SHP77 treated with DMSO at 0.1 percent for 48 hours (cell line): ENCODE measurements at places on chromosomes 7 and 10.

DNA sequence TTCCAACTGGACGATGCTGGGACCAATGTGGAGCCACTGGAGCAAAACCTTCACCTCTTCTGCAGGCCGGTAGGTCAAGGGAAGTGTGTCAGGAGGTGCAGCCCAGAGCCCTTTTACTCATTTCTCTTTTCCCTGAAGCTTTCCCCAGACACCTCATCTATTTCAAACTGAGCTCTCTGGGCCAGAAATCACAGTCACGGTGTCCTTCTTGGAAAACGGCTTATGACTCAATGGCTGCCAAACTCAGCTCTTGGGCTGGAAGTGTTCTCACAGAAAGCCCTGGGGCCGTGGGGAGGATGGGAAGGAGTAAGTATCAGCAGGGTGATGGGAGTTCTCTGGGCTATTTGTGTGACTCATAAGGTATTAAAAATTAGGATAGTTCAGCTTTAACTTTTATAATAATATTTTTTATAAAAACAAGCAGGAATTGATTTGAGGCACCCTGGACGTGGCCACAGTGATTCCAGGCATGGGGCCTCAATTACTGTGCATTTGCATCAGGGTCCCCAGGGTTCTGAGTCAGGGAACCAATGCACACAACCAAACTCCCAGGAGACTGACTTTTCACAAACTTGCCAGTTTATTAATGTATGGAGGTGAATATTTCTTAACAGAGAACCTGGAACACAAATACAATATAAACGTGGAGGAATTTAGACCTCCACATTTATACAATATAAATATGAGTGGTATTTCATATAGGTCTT lies 187.4 kb upstream of the TMEM72 start:
- DNase-seq = no peak

- DNase-seq = no peak
These were observed 1.2 kb downstream of the FLNC start for GRCh38 chr7:128831178-128831993.

- DNase-seq = no peak
These were observed 5.8 kb upstream of the ZNF22 start for GRCh38 chr10:44994752-44995530.

GRCh38 chr7:17769918-17770317 lies 170.4 kb downstream of the SNX13 start:
- peak; percentile 72 for DNase-seq

DNA sequence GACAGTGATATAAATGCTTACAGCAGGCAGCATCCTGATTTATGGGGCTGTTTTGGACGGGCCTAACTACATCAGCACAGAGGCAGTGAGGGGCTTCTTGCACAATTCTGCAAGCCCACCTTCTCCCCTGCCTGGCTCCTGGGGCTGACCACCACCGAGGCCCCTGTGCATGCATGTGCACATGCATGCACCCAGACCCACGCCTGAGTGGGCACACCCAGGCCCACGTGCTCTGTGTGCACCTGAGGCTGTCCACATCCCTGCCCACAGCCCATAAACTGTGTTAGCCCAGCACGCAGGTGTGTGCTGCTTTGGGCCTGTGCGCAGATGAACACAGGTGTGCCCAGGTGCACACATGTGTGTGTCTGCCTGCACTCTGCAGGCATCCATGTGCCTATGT lies 40.0 kb downstream of the ZMIZ1 start:
- DNase-seq = no peak

DNA sequence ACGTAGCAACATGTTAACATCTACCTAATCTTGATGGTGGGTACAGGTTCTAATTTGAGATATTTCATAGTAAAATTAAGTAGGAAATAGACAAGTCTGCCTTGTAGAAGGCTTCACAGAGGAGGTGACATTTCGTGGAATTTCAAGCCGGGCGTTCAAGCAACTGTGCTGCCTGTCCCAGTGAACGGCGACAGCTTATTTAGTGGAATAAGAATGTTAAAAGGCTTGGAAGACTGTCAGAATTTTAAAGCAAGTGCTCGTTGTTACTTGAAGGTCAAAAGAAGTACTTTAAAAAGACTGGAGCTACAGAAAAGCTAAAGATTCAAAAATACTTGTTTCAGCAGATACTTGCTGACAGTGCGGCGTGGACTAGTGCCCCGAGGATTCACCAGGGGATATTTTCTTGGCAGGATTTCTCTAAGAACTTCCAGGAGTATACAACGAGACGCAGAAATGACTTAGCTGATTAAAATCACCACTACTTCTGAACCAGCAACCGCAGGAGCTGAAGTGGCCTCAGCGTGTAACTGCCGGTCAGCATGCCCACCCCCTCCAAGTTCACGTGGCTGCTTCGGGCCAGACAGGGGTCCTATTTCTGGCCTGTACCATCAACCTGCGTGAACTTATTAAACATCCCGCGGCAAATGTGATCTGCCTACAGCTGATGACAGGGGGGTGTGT lies 46.5 kb downstream of the CTBP2 start:
- DNase-seq = no peak

GRCh38 chr7:149625340-149625946 lies 127.8 kb upstream of the ZNF746 start:
- peak; percentile 57 for DNase-seq

- no peak for DNase-seq
These were observed 39.5 kb upstream of the ANKRD1 start for GRCh38 chr10:90960355-90960814.

- no peak for DNase-seq
These were observed 90.6 kb downstream of the ARID5B start for GRCh38 chr10:61992059-61992460.

DNA sequence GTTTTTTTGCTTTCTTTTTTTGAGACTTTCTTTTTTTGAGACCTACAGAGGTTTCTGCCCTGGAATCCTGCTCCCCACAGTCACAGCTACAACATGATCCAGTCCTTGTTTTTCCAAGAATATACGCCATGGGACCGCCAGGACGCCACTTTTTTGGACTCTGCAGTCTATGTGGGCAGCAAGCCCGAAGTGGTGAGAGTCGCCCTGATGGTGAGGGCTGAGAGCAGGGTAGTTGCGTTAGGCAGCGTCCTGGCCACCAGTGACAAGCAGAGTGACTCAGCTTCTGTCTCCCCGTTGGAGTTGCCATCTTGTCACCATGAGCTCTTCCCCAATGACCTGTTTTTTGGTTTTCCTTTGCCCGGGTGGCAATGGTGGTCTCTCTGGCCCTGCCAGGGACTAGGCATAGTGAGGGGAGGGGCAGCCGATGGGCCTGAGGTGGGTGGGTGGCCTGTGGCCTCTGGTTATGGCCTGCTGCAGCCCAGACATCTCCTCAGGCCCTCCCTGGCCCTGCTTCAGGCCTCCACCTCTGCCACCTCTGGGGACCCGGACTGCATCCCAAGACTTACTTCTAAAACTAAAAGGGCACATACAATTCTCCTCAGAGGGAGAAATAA lies 88.0 kb upstream of the MALRD1 start:
- DNase-seq = no peak

- no peak for DNase-seq
These were observed 143.2 kb downstream of the RNLS start for GRCh38 chr10:88439932-88440331.

- DNase-seq = peak; percentile 76
These were observed 135.8 kb downstream of the CAMK1D start for GRCh38 chr10:12484941-12485805.

- no peak for DNase-seq
These were observed 12.0 kb upstream of the PURB start for GRCh38 chr7:44897309-44897708.

DNA sequence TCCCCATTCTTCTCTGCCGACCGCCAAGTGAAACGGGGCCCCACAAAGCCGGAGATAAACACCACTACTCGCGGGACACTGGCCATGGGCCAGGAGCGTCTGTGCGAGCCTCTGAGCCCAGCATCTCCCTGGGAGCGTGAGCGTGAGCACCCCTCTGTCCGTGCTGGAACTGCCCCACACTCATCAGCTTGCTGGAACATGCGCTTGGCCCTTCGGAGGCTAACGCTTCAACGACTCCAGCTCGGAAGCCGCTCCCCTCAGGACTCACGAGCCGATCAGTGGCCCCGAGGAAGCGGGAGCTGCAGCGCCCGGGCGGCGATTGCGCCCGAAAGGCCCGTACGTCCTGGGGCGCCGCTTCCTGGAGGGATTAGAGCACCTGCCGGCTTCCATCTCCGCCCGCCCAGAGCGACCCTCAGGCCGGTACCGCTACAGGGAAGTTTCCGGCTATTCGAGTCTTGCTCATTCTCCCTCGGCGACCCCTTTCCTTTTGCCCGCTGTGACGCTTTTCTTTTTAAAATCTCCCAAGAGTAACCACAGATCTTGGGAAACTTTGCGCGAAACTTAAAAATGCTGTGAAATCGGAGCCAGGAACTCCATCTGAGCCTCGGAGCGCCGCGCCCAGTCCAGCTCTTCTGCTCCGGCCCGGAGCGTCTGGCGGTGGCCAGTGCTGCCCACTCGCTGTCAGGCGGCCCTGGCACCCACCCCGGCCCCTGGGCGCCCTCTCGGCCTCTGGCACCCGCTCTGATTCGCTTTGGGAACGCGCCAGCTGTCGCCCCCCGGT lies 1.0 kb downstream of the TLL2 start:
- DNase-seq = no peak

GRCh38 chr7:107109955-107110354 lies 58.8 kb upstream of the HBP1 start:
- DNase-seq = no peak

- DNase-seq = no peak
These were observed 3.0 kb downstream of the NAMPT start for GRCh38 chr7:106281585-106282318.

GRCh38 chr7:98168181-98168903 lies 42.9 kb upstream of the BHLHA15 start:
- peak; percentile 45 for DNase-seq

- no peak for DNase-seq
These were observed 71.1 kb downstream of the GBF1 start for GRCh38 chr10:102316421-102316820.

DNA sequence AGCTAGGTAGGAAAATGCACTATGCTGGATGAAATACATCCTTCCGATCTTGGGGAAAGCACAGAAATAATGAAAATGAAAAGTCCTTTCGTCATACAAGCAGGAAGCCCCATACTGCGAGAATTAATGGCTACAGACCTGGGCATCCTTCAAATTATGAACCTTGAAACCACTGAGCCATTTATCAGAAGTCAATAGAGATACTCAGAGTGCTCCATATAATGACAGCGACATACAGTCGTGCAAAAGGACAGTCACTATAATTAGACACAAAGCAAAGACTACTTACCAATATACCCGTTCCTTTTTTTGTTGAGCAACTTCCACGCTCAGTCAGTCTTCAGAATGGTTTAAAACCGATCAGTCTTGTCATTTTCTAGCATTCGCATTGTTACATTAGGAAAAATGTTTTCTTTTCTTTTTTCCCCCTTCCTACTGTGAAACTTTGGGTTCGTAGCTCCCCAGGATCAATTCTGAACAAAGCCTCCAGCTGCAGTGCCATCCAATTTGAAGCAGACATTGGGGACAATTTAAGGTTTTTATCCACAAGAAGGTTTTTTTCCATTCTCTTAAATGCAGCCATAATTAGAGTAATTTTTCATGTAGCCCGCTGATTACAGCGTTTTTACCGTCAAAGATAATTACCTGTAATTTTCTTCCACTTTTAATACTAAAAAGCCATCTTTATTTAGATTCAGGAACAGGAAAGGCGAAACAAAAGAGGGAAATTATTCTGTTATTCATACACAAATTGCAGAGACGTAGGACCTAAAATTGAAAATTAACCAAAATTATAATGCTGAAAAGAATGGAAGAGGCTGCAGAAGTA lies 6.4 kb downstream of the DLX6 start:
- DNase-seq = no peak

- DNase-seq = no peak
These were observed 339.1 kb upstream of the NPVF start for GRCh38 chr7:25567430-25567829.
